Right lung (tissue), 10 donors: ENCODE measurements at places on chromosomes 6 and 20. TPM values are rescaled to one million over a fixed set of nuclear protein-coding genes. Genes with fewer than 3 reads are reported as not detected.

DNA sequence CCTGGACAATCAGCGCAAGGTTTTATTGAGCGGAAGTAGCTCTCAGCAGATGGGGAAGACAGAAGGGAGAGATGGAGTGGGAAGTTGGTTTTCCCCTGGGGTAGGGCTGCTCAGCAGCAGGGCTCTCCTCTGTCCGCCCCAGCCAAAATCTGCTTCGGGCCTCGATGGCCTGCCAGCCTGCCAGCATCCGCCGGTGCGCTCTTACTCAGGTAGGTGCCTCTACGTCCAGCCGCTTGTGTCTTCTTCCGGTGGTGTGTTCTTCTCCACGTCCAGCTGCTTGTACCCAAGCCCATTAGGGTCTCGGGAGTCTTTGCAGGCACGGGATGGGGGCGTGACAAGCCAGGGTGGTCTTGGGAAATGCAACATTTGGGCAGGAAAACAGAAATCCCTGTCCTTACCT, 1340.0 kb upstream of the MAP3K7 start:
- no peak for DNase-seq

GRCh38 chr6:122145741-122146240, 253.7 kb upstream of the HSF2 start:
- no peak for DNase-seq

EPB41L1 gene
- 39.0 TPM for polyA plus RNA-seq

ULBP1 gene
- polyA plus RNA-seq, result 3.9 TPM

DNA sequence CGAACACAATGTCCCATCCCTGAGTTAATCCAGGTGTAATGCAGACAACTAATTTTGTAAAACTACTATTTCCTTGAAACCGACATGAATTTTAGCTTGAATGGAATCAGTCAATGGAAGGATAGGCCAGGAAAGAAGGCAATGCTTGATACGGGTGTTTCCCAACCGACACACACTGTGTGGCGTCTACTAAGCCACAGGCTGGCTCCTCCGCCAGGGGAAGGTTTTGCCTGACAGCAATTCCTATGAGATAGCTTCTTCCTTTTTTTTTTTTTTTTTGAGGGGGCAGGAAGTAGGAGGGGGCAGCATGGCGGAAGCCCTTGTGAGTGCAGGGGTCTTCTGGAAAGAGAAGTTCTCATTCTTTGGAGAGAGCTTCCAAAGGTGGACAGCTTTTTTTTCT, 12.0 kb upstream of the LAMA4 start:
- DNase-seq, result no peak
